ENCODE measurements at places on chromosomes 7 and 10.

- DNase-seq, result no peak
These were observed 1.6 kb downstream of the ACHE start for GRCh38 chr7:100893910-100894721.

DNA sequence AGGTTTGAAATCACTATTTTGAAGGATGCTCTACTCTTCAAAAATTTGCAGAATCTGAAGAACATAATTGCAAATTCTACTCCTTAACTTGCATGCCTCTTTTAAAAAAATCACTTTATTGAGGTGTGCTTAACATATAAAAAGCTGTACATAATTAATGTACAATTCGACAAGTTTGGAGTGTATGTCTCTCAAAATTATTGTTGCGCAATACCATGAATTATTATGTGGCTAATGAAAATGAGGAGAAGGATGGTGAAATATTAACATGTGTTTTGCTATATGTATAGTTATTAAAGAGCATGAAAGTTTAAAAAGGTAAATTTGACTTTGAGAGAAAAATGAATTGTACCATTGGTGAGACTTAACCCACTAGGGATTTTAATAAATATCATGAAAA lies 187.2 kb upstream of the MALRD1 start:
- DNase-seq, result no peak

DNA sequence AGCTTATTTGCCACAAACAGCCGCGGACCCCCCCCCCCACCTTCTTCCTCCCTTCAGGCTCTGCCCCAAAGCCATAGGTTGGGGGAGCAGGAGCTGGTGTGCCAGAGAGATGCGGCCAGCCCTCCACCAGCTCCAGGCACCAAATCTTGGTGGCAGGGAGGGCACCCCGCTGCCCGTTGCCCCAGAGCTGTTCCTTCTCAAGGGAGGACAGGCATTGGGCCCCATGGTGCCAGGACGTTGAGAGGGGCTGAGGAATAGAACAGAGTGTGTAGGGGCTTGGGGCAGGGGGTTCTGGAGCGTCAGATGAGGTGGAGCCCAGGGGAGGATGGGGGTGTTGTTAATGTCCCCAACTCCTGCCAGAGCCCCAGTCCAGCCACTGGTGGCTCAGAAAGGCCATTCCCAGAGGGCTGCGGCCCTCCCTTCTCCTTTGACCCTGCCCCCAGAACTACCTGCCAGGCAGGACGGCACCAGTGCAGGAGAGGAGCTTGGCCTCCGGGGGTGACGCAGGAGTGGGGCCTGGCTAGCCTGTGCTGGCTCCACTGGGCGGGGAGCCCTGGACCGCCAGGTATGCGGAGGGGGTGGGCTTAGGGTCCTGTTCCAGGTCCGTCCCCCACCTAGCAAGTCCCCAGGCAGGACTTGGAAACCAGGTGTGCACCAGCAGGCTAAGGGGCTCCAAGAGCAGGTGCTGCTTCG lies 10.0 kb upstream of the SEC24C start:
- DNase-seq, result no peak

GRCh38 chr7:148789220-148789619 lies 90.5 kb downstream of the CUL1 start:
- no peak for DNase-seq

GRCh38 chr10:102195296-102195870 lies 30.7 kb upstream of the ELOVL3 start:
- DNase-seq, result peak; percentile 22

DNA sequence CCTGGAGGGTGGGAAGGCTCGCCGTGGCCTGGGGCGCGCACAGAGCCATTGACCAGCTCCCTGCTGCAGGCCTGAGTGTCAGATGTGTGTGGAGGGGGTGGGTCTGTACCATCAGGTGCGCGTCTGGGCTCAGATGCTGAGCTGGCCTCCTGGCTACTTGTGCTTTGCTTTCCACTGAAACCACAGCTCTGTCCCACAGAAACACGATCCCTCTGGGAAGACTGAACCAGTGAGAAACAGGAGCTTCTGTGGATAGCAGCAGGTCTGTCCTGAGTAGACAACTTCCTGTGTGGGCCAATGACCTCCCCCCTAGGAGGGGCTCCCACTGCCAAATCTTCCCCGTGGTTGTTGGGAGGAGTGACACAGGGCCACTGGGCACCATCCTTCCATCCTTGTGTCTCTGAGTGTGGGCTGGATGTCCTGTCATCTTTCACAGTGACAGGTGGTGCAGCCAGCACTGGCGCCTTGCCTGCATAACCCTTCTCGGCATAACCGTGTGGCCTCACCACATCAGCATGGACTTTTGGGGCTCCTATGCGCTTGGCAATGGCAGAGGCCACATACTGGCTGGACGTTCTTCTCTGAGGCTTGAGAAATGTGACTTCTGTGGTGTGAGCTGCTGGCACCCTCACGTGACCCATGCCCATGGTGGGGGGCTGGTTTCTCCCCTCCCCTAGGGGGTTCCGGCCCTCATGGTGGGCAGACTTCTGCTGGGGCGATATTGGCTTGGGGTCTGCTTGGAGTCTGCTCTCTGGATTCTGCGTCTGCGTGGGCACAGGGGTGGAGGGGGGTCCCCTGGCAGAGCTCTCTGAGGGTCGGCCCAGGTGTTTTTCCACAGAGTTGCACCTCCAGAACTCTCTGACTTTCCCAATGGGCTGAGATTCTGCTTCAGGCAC lies 245.5 kb upstream of the GRB10 start:
- DNase-seq, result no peak

GRCh38 chr7:36283181-36283580 lies 106.5 kb upstream of the ANLN start:
- DNase-seq, result no peak

- peak; percentile 40 for DNase-seq
These were observed 148.8 kb downstream of the CHCHD3 start for GRCh38 chr7:132933072-132933458.

DNA sequence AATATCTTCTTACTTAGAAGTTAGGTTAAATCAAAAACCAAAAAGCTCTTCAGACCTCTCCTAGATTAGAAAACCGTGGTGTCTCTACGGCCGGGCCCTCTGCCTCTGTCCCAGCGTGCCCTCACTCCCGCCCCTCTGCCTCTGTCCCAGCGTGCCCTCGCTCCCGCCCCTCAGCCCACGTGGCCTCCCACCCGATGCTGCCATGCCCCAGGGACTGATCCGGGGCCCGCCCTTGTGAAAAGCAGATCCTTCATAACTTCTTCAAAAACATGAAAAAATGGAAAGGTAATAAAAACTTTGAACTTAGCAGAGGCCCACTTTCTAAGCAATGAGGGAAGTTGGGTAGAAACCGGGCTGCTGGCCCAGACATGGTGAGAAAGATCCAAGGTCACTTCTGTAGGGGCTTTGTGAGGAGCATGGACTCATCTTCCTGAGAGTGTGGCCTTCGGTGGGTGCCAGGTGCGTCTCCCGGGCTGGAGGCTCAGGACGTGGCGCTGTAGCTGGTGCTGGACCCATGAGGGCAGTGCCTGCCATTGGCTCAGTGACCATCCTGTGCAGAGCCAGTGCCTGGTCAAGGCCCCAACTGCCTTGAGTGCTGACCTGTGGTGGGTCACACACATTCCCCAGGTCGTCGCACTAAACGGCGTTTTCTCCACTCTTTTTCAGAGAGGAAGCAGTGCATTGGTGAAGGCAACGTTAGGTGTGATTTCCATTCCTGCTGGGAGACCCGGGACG lies 4.9 kb upstream of the DPYSL4 start:
- no peak for DNase-seq

GRCh38 chr7:26594553-26594952 lies 269.8 kb downstream of the SKAP2 start:
- no peak for DNase-seq

DNA sequence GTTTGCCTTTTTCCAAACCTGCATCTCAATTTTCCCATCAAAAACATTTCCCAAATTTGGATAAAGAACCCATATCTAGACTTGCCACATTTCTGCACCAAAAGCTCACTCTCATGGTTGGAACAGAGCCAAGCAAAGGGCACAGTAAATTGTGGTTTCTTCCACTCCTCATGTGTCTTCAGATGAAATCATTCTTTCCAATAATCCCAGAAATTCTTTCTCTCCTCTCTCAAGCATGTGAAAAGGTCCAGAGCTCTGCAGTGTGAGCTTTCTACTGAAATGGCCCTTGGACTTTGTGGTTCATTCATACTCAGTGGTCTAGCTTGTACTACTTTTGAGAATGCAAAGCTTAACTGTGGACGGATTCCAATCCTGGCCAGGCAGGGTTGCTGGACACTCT lies 19.8 kb downstream of the PRSS2 start:
- DNase-seq, result no peak

GRCh38 chr7:37960483-37960882 lies 40.0 kb downstream of the EPDR1 start:
- DNase-seq, result no peak

GRCh38 chr10:57262892-57263291 lies 901.8 kb upstream of the ZWINT start:
- DNase-seq, result no peak

DNA sequence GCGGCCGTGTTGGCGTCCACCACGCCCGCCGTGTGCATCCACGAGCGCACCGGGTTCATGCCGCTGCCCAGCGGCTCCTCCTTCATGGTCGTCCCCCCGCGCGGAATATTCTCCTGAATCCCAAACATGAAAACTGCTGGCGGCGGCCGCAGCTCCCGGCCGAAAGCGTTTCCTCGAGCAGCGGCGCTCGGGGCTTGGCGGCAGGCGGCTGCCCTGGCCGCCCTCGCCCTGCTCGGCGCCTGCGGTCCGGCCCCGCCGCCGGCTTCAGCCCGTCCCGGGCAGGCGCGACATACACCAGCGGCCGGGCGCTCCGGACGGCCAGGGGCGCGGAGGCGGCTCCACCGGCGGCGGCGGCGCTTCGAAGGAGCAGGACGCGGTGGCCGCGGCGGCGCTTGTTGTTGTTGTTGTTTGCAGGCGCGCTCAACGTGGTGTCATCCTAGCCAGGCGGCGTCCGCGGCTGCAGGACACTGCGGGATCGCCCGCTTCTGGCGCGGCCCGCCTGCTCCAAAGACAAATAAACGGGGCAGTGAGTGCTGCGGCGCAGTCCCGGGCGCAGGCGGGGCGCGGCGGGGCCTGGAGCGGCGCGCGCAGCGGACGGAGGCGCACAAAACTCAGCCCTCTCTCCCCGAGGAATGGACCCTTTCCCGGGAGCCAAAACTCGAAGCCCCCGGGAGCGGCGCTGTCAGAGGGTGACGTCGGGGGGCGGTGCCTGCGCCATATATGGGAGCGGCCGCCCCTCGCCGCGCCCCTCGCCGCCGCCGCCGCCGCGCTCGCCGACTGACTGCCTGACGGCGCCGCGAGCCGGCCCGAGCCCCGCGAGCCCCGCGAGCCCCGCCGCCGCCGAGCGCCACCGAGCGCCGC lies at the start of gene EBF3:
Gene EBF3 (minus strand): TSS at position 634 of the 861 bp plus-strand sequence. CDS start 506 bp downstream, at position 128.
- DNase-seq, result peak; percentile 66

- peak; percentile 2 for DNase-seq
These were observed 26.8 kb downstream of the PRPF18 start for GRCh38 chr10:13613519-13613918.

DNA sequence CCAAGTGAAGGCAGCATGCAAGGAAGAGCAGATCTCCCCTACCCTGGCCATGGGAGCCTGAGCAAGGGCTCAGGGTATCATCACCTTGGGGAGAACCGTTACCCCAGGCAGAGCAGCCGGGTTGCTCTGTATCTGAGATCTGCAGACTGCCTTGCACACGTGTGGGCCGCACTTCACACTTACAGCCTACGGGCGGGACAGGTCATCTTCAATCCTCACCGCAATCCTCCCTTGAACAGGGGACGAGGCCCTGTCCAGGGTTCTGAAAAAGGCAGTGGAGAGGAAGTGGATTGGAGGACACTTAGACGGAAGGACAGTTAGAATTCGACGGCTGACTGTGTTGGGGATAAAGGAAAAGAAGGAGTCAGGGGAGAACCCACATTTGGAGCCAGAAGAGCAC lies 51.4 kb downstream of the NPS start:
- DNase-seq, result no peak

DNA sequence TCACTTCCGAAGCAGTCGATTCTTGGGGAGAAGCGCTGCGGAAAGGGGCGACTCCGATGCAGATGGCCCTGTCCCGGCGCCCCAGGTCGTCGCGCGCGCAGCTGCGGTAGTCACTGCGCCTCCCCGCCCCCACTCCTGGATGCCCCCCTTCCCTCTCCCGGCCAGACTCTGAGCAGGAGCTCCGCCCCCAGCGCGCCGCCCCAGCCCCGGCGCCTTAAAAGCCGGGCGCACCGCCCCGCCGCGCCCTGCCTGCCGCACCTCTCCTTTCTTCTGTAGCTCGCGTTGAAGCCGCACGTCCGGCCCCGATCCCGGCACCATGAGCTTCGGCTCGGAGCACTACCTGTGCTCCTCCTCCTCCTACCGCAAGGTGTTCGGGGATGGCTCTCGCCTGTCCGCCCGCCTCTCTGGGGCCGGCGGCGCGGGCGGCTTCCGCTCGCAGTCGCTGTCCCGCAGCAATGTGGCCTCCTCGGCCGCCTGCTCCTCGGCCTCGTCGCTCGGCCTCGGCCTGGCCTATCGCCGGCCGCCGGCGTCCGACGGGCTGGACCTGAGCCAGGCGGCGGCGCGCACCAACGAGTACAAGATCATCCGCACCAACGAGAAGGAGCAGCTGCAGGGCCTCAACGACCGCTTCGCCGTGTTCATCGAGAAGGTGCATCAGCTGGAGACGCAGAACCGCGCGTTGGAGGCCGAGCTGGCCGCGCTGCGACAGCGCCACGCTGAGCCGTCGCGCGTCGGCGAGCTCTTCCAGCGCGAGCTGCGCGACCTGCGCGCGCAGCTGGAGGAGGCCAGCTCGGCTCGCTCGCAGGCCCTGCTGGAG lies at the start of gene INA:
Gene INA (plus strand): TSS at position 243 of the 817 bp plus-strand sequence. CDS start 74 bp downstream, at position 317.
- peak; percentile 54 for DNase-seq

DNA sequence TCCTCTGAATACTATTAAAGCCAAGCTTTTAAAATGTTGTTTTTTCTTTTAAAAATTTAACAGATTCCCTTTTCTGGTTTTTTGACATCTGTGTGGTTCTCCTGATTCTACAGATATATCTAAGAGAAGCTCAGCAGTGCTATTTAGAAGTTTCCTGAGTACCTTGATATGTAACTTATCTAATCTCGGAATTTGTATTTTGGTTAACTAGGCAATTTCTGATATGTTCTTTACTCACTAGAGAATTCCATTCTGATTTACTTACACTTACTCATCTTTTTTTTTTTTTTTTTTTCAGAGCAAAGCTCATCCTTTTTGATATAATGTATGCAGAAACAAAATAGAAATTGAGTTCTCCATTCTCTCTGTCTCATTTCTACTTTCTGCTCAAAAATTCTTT lies 63.8 kb downstream of the PALS2 start:
- no peak for DNase-seq

DNA sequence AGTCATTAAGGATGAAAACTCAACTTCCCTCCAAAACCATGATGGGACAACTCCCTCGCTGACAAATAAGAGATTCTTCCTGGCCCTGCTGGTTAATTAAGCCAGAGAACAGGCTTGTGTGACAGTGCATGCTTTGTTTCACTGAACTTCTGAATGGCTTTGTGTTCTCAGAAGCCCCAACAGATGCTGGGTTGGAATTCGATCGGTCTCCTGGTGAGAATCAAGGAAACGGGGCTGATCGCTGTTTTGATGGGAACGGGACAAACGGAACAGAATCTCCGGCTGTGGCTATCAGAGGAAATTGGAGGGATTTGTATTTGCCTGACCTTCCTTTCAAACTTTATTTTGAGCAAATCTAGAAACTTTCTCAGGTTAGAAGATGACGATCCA lies 145.0 kb downstream of the RNF216 start:
- no peak for DNase-seq

- DNase-seq, result no peak
These were observed 66.8 kb downstream of the CD36 start for GRCh38 chr7:80705130-80705781.

GRCh38 chr10:125146791-125147579 lies 13.4 kb downstream of the CTBP2 start:
- peak; percentile 59 for DNase-seq

GRCh38 chr10:129030996-129031843 lies 435.8 kb upstream of the MGMT start:
- DNase-seq, result peak; percentile 57
